Stimulated activated CD4-positive, alpha-beta T cell treated with anti-CD3 and anti-CD28 coated beads, Interleukin-12 subunit alpha, Interleukin-12 subunit beta, amount 100 ng/mL, for 24 hours (primary cell): ENCODE measurements at places on chromosomes 7 and 10.
A peak's percentile ranks its signal among the peaks of the same experiment; 100 is the strongest.

GRCh38 chr7:80241671-80242070 is 107.0 kb downstream of the GNAI1 start:
- no peak for DNase-seq

DNA sequence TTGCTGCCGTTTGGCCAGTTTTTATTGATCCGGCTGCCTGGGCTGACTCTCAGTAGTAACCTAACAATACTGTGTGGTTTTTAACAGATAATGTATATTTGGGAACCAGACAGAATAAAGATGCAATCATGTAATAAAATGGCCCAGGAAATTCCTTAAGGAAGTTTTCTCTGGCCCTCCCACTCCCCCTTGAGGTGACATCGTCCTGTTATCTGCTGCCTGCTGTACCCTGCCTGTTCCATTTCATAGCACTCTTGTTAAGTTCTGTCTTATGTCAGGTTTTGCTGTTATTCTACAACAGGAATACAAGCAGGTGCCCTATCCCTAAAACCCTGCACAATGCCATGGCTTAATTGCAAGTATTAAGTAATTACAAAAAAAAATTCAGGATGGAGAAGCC is 12.5 kb downstream of the ITGB8 start:
- DNase-seq: no peak

DNA sequence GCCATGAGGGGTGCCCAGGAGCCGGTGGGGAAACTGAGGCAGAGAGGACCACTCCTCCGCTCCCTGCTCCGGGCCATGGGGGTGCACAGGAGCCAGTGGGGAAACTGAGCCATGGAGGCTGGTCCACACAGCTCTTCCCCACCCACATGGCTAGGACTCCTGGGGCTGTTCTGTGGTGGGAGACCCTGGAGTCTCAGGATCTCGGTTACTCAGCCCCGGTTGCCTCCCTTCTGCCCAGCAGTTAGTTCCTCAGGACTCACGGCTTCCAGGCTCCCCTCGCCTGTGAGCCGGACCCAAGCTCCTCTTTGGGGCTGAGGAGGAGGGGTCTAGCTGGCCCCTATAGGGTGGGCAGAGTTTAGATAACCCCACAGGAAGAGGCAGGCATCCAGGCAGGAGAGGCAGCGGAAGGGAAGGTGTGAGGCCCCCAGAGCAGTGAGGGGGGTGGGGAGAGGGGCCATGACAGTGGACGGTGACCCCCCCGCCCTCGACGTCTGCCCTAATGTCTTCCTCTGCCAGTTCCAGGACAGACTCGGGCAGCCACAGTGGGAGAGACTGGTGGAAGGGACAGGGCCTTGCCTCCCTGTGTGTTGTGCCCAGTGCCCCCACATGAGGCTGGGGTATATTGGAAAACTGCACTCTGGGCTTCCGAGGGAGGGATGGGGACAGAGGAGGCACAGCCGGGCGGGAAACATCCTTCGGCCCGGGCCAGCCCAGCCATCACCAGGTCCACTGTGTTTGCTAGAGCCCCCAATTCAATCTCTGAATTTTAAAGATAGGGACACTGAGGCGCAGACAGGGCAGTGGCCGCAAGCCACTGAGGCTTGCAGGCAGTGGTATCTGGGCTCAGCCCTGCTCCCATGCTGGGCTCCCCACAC is 4.3 kb downstream of the ELFN1 start:
- DNase-seq: no peak

- no peak for DNase-seq
These were observed 14.7 kb upstream of the PNLIPRP2 start for GRCh38 chr10:116606061-116606483.

- no peak for DNase-seq
These were observed 7.5 kb upstream of the SH2D4B start for GRCh38 chr10:80530251-80530650.

GRCh38 chr10:42992156-42992956 is 84.5 kb upstream of the RET start:
- DNase-seq: no peak

- DNase-seq: no peak
These were observed 38.7 kb downstream of the AGAP3 start for GRCh38 chr7:151124899-151125399.

DNA sequence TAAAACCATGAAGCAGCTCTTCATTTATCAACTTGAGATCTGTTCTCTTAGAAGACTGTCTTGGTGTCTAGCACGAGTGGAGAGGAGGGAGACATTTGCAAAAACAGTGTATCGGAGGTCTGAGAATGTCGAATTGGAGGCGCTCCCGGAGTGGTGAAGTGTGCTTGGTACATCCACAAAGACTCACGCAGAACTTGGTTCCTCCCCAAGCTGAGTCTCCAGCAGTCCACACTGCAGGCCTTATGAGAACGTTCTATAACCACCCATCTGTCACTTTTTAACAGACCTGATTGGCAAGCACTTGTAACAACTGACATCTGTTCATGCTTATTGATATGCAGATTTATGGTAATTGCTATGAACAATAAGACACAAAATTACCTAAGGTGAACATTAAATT is 261.6 kb downstream of the CELF2 start:
- DNase-seq: no peak

- no peak for DNase-seq
These were observed 69.1 kb upstream of the LANCL2 start for GRCh38 chr7:55296070-55296469.

DNA sequence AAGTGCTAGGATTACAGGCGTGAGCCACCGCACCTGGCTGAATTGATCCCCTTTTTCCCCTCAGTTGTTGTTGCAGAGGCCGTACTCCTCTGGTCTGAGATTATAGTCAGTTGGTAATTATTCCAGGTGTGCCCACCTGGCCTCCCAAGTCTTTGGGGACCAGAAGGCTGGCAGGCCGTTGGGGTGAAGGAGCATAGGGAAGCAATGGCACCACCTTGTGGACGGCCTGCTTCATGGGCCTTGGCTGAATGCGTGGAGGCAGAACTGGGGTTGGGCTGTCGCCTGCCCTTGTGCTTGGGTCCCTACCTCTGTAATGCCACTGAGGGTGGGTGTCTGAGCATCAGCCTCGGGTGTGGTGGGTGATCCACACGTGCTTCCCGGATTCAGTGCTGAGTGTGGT is 125.7 kb downstream of the RGS10 start:
- peak; percentile 68 for DNase-seq

DNA sequence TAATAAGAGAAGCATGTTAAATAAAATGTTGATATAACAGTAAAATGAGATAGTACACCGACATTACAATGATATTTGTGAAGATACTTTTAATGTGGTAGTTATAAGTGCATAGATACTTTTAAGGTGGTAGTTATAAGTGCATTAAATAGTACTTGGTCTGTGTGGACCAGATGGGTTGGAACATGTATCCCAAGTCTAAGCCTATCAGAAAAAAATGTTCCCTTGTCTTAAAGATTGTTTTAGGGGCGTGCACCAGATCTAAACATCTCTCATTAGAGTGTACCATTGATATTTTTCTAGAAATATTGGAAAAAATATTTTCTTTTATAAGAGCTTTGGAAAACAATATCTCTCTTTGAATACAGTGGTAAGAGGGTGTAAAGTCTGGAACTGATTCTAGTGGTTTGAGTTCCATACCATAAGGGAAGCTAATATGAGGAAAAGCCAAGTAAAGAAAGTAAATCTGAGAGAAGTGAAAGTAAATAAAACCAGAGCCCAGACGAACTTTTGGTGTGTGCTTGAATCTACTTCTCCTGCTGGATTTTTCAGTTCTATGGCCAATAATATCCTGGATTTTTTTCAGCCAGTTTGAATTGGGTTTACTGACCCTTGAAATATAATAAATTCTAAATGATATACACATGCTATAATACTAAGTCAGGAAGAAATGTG is 175.3 kb downstream of the MBL2 start:
- no peak for DNase-seq

GRCh38 chr10:88222881-88223280 is 359.5 kb downstream of the PTEN start:
- no peak for DNase-seq

GRCh38 chr10:132448248-132448731 is 51.3 kb downstream of the PWWP2B start:
- no peak for DNase-seq

GRCh38 chr7:51229106-51229537 is 87.5 kb downstream of the COBL start:
- DNase-seq: no peak
